ENCODE measurements at places on chromosomes 16 and 17.

- DNase-seq: peak; percentile 38
Observed at GRCh38 chr17:61415374-61416210, 15.9 kb downstream of the TBX2 start.

DNA sequence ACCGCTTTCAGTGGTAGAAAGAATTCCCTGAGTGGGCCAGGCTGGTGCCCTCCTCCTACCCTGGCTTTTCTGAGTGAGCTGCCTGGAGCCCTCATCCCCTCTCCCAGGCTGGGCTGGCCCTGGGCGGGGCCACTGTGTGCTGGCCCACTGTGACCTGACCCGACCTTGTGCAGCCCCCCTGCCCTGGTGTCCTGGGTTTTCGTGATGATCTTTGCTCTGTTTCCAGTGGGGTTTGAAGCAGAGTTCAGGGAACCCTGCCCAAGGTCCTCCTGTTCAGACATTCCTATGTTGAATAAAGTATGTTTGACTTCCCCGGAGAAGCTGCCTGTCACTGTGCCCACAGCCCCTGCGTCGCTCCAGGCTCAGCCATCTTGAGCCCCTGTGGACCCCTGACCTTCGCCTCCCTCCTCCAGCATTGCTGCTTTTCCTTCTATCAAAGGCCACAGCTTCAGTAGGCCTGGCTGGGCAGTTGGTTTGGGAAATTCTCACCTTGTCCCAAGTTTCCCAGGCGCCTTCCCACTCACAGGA, 13.7 kb upstream of the NAGLU start:
- DNase-seq: no peak

- DNase-seq: peak; percentile 61
Observed at GRCh38 chr17:37182786-37183465, 192.9 kb upstream of the C17orf78 start.

GRCh38 chr16:11312718-11313492, 31.8 kb upstream of the PRM1 start:
- DNase-seq: peak; percentile 66
